ENCODE measurements at places on chromosomes 5 and 9.

DNA sequence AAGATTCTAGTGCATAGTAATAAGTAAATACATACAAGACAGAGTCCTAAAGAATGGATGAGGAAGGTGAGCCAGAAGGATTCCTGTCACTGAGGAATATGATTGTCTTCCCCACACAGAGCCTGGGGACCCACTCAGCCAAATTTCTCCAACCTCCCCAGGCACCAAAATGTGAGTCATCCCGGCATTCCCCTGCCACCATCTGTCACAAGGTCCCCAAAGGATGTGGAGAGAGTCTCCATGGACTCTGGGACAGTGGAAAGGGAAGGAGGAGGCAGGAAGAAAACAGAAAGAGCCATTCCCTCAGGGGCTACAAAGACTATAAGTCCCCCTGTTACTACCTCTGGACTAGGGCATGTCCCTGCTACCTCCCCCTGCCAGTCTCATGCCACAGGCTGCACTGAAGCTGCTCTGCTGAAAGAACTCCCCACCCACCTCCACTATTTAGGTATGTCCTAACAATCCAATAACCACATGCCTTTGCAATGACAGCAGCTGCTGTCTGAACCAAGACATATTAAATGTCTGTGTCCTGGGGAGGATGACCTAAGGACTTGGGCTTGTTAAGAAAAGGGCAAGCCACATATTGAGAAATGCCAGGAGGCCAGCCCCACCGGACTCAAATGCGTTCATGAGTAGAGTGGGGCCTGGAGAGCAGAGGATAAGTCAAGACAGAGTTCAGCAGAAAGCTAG is 10.7 kb upstream of the OR5C1 start:
- DNase-seq = no peak

DNA sequence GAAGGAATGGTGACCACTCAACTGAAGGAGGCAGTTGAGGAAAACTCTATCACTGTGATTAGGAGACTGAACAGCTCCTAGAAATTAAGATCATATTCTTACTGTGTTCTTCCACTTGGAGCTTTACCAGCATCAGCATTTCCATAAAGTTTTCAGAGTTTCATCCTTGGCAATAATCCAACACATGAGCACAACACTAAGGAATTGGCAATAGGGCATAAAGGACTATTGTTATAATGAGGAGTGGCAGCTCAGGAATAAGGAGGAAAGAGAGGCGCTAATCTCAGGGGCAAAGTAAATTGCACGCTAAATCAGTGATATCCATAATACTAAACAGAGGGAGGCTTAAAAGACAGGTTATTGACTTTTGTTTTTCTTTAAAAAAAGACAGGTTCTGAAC is 338.9 kb downstream of the EFNA5 start:
- DNase-seq = no peak

GRCh38 chr9:11204521-11204920 is 591.7 kb upstream of the PTPRD start:
- DNase-seq = no peak

DNA sequence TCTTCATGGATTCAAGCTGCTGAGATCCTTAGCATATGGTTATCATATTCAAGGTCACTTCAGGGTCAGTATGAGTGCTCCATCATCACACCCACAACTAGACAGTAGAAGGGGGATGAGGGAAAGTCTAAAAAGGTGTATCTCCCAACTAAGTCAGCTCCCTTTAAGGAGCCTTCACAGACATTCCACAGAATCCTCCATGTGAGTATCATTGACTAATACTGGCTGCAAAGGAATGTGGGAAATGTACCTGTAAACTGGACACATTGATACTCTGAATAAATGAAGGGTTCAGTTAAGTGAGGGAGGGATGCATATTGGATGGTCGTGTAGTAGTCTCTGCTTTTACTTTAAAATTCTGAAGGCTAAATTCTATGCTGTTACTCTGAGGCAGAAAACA is 330.7 kb downstream of the LRRC70 start:
- no peak for DNase-seq

DNA sequence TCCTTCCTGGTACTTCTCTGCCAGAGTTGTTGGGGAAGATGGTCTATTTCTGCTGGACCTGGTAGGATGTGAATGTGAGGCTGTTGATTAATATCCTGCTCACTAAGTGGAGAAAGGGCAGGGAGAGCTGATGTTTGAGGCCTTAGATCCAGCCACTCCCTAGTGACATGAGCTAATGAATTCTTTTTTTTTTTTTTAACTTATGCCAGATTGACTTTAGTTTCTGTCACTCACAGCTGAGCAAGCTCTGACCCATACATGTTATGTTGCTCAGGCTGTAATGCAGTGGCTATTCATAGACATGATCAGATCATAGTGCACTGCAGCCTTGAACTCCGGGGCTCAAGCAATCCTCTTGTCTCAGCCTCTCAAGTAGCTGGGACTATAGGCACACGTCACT is 75.1 kb upstream of the SPRY4 start:
- DNase-seq = no peak

DNA sequence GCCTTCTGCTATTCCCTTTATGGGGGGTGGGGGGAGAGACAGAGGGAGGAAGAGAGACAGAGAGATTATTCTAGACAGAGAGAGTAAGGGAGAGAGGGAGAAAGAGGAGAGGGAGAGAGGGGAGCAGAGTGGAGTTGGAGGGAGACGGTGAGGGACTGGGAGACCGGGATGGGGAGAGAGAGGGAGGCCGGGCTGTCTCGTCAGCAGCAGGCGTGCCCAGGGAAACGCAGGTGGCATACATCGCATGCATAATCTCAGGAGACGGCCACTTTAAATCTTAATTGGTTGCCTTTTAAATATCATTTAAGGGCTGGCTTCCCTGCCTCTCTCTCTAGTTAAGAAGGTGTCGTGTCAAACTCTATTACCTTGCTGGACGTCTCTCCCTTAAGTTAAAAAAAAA is 8.4 kb downstream of the IRX4 start:
- DNase-seq = no peak

- no peak for DNase-seq
Observed at GRCh38 chr9:77794985-77795384, 146.9 kb upstream of the GNA14 start.

DNA sequence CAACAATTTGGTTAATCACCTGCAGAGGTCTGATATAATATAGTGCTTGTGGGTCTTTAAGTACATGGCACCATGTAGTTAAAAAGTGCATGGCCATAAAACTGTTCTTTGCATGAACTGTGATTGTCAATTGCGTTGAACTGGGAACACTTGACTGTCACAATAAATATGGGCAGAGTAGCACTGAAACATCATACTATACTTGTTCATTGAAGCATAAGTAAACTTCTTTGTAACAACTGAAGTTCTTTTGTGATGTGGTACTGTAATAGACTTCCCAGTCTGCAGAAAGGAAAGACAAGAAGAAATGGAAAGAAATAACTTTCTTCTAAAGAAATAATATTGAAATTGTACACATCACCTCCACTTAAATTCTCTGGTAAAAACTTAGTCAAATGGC is 9.8 kb upstream of the NTRK2 start:
- DNase-seq = no peak

GRCh38 chr9:135969064-135969683 is 8.0 kb upstream of the UBAC1 start:
- no peak for DNase-seq

DNA sequence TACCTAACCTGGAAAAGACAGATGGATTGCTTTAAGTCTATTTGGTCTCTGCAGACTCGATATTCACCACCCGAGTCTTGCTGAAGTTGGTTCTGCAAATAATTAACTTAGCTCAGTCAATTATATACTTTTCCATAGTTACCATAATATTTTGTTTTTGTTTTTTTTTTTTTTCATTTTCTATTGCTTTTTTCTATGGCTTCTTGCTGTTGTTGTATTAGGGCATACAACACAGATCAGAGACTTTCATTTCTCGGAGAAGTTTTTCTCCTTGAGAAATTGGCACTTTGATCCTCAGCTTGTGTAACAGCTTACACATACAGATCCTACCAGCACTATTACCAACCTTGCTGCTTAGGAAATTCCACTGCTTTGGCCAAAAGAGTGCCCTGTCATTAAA is 88.0 kb downstream of the GPR21 start:
- DNase-seq = no peak

DNA sequence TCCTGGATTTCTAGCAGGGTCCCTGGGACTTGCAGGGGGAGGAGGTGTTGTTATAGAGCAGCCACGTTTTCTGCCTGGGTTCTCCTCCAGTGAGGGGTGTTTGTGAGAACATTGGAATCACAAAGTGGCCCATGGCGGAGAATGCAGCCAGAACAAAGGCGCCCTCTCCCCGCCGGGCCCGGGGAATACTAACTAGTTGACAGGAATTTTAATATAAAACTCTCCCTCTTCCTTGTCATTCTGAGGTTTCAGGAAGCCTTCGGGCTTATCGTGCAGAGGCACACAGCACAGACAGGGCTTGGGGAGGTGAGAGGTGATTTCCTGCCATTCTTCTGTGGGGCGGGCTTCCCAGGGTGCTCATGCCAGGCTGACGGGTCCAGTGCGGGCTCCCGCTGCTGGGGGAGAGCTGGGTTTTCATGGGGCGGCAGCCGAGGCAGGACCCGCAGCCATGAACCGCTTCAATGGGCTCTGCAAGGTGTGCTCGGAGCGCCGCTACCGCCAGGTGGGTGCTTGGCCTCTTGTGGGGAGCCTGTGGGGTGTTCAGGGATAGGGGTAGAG is 37.7 kb downstream of the RGS3 start:
- no peak for DNase-seq

DNA sequence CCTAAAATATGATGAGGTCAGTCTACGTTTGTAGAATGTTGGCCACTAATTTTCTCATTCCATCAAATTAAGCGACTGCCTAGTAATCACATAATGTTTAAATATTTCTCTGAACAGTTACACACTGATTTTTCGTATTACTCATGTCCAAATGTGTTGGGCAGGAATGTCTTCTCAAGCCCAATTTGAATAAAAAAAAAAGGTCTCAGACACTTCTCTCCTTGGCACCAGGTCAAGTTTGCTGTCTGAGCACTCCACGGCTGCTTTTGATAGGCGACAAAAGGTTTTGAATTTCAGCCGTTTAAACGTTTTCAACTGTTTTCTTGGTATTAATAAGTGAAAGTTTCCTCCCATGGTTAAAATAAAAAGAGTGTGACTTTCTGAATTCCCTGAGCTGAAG is 542.1 kb downstream of the IRX1 start:
- DNase-seq = no peak

DNA sequence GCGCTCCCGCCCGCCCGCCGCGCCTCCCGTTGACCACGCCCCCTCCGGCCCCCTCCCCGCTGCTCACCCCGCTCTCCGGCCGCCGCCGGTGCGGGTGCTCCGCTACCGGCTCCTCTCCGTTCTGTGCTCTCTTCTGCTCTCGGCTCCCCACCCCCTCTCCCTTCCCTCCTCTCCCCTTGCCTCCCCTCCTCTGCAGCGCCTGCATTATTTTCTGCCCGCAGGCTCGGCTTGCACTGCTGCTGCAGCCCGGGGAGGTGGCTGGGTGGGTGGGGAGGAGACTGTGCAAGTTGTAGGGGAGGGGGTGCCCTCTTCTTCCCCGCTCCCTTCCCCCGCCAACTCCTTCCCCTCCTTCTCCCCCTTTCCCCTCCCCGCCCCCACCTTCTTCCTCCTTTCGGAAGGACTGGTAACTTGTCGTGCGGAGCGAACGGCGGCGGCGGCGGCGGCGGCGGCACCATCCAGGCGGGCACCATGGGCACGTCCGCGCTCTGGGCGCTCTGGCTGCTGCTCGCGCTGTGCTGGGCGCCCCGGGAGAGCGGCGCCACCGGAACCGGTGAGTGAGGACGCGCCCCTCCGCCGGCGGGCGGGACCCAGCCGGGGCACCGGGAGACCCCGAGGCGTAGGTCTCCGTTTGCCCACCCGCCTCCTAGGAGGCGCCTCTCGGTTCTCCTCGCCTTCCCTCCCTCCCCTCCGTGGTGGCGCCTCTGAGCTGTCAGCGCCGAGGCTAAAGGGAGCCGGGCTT is at the start of gene VLDLR:
VLDLR (plus strand) TSS at position 66 of the 739 bp plus-strand sequence; CDS start at position 469, 403 bp downstream.
- peak; percentile 64 for DNase-seq

DNA sequence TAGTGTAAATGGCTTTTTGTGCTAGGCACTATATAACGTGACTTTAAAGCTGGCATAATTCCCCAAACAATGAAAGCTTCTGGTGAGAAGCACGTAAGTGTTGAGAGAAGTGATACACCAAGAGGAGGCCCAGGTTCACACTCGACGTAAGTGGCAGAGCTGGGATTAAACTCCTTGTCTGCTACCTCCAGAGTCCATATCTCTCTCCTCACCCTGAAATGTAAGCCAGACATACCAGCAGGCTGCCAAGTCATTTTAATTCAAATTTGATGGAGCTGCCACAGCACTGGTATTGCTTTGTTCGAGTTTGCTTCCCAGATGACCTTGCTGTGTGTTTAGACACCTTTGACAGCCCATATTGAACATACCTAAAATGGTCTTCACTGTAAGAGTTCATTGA is 319.7 kb downstream of the GLIS3 start:
- DNase-seq = no peak

GRCh38 chr9:134306636-134307600 is 19.3 kb upstream of the RXRA start:
- DNase-seq = no peak

- no peak for DNase-seq
Observed at GRCh38 chr9:119177196-119177595, 192.0 kb downstream of the BRINP1 start.

GRCh38 chr9:93134015-93134739 is at the start of gene NINJ1:
Gene NINJ1, minus strand, starts transcription at chr9:93134251. Its CDS starts 34 bp downstream, at chr9:93134217.
- DNase-seq = peak; percentile 52

- peak; percentile 62 for DNase-seq
Observed at GRCh38 chr5:111463311-111463710, 49.0 kb downstream of the STARD4 start.

All from NCI-H1092 (cell line).